Dermis blood vessel endothelial cell (primary cell): ENCODE measurements at places on chromosomes 12 and 14. TPM values are rescaled to one million over a fixed set of nuclear protein-coding genes. Genes with fewer than 3 reads are reported as not detected.
A peak's percentile ranks its signal among the peaks of the same experiment; 100 is the strongest.

Gene MYH6
- total RNA-seq = not detected in 2 replicates

Gene SERPINA3
- 0.05 and 0.17 TPM in 2 replicates for total RNA-seq

- no peak for DNase-seq
These were observed 3.1 kb upstream of the FIGNL2 start for GRCh38 chr12:51851413-51852124.

Gene PKP2
- total RNA-seq = 1.2 and 4.9 TPM in 2 replicates

GRCh38 chr12:73867147-73867546, 670.5 kb upstream of the ATXN7L3B start:
- no peak for DNase-seq

Gene CD63
- 752 and 1,427 TPM in 2 replicates for total RNA-seq

GRCh38 chr12:108633081-108633533, 587 bp downstream of the SELPLG start:
- DNase-seq = no peak

Gene LTBP2
- 89.2 and 90.5 TPM in 2 replicates for total RNA-seq

Gene CNTN1
- 0.05 and 0.17 TPM in 2 replicates for total RNA-seq

- DNase-seq = peak; percentile 79
These were observed 121.7 kb downstream of the RALGAPA1 start for GRCh38 chr14:35687335-35687939.

Gene TSPAN19
- under 0.01 TPM in 1 of 2 replicates, not detected in the other for total RNA-seq

- no peak for DNase-seq
These were observed 942.9 kb downstream of the RPS29 start for GRCh38 chr14:48643241-48643640.

- no peak for DNase-seq
These were observed 126.3 kb downstream of the CCDC60 start for GRCh38 chr12:119460876-119461275.

- DNase-seq = no peak
These were observed 195.2 kb upstream of the CRY1 start for GRCh38 chr12:107288414-107289127.

Gene SRRM4
- total RNA-seq = not detected in 2 replicates

Gene MYO1H
- total RNA-seq = not detected in 2 replicates

DNA sequence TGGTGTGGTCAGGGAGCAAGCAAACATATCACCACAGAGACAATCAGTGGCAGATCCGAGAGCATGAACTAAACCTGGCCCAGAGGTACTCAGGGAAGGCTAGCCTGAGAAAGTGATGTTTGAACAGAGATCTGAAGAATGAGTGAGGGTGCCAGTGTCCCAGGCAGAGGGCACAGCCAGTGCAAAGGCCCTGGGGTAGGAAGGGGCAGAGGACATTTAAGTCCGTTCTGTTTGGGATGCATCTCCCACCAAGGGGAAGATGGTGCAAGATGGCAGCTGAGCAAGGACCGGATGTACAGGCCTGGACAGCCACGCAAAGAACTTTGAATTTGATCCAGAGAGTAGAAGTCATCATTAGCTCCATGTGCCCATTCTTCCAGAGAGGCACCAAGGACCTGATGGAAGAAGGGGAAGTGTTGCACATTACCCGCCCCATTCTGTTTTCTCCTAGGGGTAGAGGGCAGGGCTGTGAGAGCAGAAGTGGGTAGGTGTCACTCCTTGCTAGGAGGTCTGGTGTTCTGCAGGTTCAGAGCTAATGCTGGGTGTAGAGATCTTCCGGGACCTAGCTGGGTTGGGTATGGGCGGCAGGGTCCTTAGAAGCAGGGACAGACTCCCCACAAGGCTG, 3.9 kb downstream of the DTX1 start:
- DNase-seq = no peak

DNA sequence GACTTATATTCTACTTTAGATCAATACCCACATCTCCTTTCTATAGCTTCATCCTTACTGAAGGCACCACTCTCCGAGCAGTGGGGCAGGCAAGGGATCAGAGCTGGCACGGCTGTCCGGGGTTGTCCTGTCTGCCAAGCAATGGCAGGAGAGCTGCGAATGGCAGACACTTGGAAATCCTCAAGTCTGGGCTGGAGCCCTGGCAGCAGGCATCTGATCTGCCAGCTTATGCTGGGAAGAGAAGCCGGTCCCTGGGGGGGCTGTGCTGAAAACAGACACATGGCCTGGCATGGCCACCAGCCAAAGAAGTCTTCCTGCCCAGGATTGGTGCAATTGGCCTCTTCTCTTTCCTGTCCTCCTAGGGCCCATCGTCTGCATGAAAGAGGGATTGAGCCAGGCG, 280.2 kb upstream of the PWP1 start:
- DNase-seq = no peak

- DNase-seq = no peak
These were observed 40.5 kb downstream of the MED13L start for GRCh38 chr12:116236976-116237375.

Gene CD163
- not detected in 2 replicates for total RNA-seq

DNA sequence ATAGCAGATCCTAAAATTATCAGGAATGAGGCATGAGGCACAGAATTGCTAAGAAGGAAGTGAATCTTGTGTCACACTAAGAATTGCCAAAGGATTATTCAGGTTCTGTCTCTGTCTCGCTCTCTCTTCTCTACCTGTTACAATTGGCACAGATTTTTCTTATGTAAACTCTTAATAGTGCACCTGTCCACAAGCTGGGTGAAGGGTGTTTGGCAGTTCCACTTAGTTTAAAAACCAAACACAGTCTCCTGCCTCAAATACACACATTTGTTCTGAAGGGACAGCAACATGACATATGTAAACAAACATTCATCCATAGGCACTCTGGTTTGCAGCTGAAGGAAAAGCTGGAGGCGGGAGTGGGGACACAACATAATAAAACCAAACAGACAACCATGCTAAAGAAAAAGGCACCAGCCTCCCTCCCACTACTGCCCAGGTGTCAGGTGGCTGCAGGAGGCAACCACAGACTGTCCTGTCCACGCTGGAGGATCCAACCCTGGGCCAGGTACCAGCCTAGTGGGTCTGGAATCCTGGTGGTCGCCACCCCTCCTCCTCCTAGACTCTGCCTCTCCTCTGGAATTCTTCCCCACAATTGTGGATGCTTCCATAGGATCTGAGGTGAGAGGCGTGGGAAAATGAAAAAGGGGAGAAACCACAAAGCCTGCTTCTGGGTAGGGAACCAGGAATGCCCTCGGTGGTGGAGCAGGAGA, 81.2 kb downstream of the TMEM260 start:
- no peak for DNase-seq

DNA sequence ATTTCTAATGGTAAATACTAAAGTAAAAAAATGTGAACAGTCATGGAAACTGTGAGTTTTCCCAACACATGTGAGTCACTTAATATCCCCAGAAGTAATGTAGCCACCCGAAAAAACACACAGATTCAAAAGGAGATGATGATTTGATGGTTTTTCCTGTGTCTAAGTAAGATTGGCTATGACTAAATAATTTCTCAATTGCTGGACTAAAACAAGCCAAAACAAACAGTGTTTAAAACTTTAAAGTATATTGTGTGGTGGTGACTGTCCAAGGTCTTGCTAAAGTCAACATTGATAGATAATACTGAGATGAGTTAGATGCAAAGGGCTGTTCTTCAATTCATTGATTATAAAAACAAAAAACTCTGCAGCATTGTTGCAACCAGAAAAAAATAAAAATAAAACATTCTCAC, 89.6 kb upstream of the SOX5 start:
- peak; percentile 67 for DNase-seq

Gene PLEKHH1
- total RNA-seq = 0.09 and 1.0 TPM in 2 replicates

GRCh38 chr12:5494343-5494742, 62.4 kb downstream of the NTF3 start:
- no peak for DNase-seq

DNA sequence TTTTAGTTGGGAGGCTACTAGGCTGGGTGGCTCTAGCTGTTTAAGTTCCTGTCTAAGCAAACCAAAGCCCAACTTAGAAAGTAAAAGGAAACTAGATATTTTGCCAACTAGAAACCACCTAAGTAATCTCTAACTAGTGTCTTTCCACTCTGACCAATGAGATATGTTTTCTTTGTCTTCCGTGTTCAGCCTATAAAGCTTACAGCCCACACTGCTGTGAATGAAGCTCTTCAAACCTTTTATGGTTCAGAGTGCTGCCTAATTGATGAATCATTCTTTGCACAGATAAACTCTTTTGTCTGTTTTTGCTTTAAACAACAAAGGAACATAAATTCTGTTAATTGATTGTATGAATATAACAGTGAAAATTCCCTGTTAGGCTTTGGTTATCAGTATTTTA, 66.1 kb downstream of the FUT8 start:
- DNase-seq = peak; percentile 38

DNA sequence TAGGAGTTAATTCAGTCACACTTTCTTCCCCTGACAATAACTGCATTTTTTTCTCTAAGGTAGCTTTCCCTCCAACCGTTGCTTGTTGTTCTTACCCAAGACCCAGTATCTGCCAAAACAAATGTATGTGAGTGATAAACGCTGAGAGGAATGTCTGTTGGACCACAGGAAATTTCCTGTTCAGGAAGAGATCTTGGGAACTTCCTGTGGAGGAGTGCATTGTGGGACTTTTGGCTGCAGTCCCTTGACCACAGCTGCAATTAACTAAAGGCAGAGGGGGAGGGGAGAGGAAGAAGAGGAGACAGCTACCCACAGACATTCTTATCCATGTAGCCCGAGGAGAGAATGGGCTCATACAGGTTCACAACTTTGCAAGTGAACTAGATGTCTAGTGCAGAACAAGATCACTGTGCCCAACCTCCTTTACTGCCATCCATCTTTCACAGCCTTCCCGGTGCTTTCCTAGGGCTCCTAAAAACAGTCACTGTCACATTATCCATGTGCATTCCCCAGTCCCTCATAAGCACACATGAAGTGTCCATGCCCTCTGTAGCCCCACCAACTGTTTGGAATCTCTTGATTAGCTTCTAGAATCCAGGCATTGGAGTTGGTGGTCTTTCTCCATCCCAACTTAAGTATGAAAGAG, 149.5 kb downstream of the ETV6 start:
- DNase-seq = peak; percentile 97

DNA sequence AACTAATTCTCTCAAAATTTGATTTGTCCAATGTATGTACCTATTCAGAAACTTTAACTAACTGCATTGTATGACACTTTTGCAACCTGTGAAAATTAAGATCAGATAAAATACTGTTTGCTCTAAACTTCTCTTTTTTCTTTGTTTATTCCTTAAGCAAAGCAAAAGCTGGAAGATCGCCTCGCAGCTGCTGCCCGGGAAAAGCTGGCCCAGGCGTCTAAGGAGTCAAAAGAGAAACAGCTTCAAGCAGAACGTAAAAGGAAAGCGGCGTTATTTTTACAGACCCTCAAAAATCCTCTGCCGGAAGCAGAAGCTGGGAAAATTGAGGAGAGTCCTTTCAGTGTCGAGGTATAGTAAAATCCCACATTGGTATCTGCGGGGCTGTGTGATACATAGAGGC, 55.1 kb downstream of the SFSWAP start:
- DNase-seq = no peak

GRCh38 chr12:54021432-54022013, 6.7 kb upstream of the HOXC6 start:
- DNase-seq = no peak

Gene DLK1
- not detected in 2 replicates for total RNA-seq

- no peak for DNase-seq
These were observed 1098.2 kb upstream of the USP15 start for GRCh38 chr12:61161961-61162360.
